Stimulated activated CD4-positive, alpha-beta T cell treated with anti-CD3 and anti-CD28 coated beads, Interleukin-2, amount 100 ng/mL, for 24 hours (primary cell): ENCODE measurements at places on chromosomes 3 and 15.

GRCh38 chr3:148931574-148931973, 59.8 kb upstream of the GYG1 start:
- no peak for DNase-seq

- DNase-seq: no peak
These were observed 17.9 kb downstream of the SLC6A11 start for GRCh38 chr3:10833855-10834414.

DNA sequence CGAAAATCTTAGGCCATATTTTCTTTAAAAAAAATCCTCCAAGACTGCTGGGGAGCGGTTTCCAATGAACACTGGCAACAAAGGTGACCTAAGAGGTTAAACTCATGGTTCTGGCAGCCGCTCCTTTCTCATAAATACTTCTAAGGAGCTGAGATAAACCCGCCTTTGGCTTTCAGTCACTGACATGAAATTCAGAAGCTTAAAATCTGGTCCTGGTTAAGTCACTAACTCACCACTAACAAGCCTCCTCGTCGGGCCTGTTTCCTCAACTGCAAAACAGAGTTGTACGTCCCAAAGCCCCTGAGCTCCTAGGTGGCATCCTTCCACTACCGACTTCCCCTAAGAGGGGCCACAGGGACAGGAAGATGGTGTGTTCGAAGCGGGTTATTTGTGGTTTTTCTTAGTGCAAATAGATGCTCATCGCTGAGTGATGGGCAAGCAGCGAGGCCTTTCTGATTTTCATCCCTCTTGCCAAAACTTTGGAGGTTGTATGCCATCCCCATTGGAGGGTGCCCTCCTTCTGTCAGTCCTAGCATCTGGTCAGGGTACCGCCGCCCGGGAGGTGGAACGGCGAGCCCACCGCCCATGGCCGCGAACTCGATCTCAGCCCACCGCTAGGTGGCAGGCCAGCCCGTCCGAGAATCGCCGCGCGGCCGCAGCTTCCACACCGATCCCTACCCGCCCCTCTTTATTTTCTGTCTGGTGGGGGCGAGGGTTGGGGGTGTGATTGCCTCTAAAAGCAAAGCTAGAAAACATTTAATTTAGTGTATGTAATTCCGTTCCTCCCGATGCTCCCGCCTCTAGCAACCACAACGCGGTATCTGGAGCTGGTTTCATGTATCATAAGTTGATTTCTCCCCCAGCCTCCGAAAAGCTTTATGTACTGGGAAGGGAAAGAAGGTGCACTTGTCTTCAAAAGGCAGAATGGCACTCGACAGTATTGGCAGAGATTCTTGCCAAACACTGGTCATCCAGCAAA, 4.6 kb downstream of the BCL6 start:
- DNase-seq: peak; percentile 79

- no peak for DNase-seq
These were observed 17.8 kb upstream of the SCAMP5 start for GRCh38 chr15:74977599-74977998.

DNA sequence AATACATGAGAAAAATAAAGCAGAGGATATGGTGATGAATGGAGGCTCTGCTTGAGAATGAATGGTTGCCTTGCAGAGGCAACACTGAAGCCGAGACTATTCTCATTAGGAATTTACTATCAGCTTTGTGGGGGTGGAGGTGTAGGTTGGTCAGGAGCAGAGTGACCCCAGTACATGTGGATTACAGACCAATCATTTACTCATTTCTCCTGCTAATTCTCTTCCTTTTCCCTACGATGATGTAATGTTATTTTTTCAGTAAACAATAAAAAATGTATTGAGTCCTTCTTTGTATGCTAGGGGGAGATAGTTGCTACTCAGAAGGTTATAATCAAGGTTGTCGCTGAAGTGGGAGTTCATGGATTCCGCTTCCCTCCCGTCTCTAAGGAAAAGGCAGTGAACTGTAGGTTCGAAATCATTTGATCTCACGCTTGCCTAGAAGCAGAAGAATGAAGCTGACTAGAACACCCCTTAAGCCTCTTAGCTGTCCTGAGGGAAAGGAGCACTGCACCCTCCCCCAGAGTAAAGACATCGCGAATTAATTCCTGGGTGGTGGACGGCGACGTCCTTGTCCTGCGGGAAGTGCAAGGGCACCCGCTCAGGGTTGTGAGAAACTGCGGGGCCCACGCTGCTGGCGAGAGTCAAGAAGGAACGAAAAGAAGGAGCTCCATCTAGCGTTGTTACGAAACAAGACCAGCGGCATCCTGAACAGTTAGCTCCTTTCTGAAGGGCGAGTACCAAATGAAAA, 213.2 kb upstream of the PFN2 start:
- DNase-seq: peak; percentile 51

DNA sequence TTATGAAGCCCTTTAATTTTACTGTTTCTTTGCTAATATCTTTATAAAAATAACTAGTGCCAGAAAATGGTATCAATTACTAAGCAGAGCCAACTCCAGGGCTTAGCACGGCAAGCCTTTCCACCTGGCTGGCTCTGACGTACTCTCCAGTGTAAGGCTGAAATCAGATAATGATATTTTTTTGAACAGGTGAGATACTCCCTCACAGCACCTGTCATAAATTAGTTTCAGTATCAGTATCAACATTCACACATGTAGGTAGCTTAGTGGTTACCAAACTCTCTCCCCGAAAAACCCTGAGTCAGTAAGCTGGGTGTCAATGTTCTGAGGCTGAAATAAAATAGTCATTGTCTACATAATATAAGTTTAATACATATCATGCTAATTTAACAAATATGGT, 710.1 kb downstream of the SQOR start:
- no peak for DNase-seq

GRCh38 chr3:127015282-127016042, 32.5 kb downstream of the PLXNA1 start:
- DNase-seq: no peak

DNA sequence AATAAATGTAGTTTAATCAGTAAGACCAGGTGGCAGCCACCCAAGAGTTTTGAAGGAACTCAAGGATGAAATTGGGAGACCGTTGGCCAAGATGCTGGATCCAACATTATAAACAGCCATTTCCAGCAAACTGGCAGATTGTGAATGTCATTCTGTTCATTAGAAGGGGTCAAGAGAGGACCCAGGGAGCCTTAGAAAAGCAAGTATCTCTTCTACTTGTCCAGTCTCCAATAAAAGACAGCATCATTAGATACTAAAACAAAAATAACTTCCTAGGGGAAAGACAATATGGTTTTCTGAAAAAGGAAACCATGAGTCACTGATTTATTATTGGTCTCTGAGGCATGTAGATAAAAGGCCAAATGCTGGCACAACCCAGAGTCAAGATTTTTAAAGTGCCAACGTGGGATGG, 67.9 kb downstream of the GADL1 start:
- DNase-seq: no peak

DNA sequence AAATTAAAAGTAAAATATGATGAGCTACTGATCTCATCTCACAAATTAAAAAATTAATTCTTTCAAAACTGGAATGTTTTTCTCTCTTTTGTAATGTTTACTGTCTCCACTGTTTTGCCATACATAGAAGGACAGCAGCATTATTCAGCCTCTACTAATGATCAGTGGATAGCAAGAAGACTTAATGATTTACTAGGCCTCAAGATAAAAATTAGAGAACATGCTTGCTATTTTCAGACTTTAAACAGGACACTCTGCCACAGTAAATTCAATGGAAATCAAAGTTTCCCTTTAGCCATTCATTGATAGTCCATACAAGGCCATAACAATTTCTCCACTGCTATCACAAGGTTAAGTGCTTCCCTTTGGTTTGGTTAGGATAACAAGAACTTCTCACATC, 129.4 kb downstream of the TMCC1 start:
- no peak for DNase-seq

DNA sequence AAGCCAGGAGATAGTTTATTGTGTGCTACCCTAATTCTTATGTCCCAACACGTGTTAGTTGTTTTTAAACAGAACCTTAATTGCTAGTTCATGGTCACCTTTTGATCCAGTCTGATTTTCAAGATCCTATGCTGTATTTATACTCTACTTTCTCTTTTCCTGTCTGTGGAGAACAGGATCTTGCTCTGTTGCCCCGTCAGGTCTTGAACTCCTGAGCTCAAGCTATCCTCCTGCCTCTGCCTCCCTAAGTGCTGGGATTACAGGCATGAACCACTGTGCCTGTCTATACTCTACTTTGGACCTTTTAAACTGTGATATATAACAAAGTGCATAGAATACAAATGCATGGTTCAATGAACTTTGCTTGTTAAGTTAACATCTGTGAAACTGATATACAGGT, 44.7 kb upstream of the TSC22D2 start:
- DNase-seq: no peak

DNA sequence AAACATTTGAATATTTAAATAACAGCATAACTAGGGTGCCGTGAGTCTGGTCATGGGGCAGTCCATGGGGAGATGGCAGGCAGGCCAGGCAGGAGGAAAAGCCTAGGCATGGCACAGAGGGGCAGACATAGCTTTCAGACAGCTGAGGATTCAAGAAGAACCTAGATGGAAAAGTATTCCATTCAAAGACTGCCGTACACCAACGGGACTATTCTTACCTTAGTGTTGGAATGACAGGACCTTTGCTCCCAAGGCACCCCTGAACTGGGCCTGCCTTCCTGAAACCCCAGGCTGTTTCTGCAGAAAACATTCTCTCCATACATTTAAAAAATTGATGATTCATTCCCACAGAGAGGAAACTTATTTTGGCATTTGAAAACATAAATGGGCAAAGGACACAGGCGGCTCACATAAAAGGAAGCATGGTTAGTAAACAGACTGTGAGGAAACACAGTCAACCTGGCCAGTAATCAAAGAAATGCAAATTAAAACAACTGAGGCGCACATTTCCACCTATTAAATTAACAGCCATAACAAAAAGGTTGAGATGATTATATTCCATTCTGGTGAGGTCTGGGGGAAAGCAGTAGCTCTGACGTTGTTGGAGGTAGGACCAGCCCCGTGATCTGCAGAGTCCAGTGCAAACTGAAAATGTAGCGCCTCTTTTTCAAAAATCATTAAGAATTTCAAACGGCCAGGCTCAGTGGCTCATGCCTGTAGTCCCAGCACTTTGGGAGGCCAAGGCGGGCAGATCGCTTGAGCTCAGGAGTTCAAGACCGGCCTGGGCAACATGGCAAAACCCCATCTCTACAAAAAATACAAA, 71.3 kb upstream of the SMAD3 start:
- no peak for DNase-seq

DNA sequence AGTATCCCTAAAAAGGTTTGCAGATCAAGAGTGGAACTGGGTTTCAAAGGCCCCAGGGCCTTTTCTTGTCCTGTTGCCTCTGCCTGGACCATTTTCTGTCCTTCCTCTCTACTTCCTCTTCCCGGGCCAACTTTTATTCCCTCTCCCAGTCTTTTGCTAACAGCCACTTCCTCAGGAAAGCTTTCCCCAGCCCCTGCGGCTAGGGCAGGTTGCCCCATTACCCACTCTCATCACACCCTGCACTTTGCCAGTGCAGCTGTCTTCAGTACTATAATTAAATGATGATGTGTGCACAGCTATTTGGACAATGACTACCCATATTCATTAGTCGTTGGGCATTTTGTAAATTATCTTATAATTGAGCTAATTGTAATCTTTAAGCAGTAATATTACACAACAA, 150.5 kb upstream of the THBS1 start:
- DNase-seq: no peak

- DNase-seq: no peak
These were observed 1016.6 kb downstream of the PLOD2 start for GRCh38 chr3:145144361-145144760.

DNA sequence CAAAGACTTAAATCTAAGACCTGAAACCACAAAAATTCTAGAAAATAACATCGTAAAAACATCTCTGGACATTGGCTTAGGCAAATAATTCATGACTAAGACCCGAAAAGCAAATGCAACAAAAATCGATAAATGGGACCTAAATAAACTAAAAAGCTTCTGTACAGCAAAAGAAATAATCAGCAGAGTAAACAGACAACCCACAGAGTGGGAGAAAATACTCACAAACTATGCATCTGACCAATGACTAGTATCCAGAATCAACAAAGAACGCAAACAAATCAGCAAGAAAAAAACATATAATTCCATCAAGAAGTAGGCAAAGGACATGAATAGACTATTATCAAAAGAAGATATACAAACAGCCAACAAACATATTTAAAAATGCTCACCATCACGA, 749.4 kb downstream of the PLOD2 start:
- DNase-seq: no peak

DNA sequence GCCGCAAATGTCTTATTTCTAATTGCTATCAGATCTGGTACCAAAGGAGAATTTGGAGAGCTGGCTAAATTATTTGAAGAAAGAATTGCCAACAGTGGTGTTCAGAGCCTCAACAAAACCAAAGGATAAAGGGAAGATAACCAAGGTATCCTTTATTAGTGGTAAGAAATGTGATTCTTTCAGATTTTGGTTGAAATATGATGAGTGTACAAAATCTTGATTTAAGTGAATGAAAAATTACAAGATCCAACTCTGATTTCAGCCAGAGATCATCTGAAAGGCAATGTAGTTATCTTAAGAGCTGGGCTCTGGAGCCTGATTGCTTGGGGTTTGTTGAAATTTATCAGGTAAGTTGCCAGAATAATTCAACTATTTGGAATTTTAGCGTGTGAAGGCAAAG, 4.7 kb downstream of the GNL3 start:
- DNase-seq: no peak

GRCh38 chr15:81948222-81948621, 97.6 kb downstream of the MEX3B start:
- DNase-seq: no peak

GRCh38 chr3:138367911-138368310, 19.5 kb downstream of the MRAS start:
- no peak for DNase-seq

- DNase-seq: no peak
These were observed 273.3 kb upstream of the ICE2 start for GRCh38 chr15:60751985-60752952.

DNA sequence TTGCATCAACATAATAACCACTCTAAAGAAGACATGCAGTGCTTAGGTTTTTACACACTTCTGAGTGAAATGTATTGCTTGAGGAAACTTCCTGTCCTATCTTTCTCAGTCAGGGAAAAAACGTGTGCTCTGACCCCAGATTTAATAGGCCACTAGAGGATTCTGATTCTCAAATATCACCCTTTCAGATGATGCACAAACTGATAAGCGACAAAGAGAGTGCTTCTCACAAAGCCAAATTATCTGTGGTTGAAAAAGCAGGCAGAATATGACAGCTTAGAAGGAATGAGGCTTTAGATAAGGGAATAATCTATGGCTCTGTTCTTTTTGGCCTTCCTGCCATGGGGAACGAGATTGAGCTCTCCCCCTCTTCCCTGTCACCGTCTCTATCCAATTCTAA, 583.4 kb upstream of the SGO1 start:
- DNase-seq: no peak
